ENCODE measurements at places on chromosomes 2 and 18.

DNA sequence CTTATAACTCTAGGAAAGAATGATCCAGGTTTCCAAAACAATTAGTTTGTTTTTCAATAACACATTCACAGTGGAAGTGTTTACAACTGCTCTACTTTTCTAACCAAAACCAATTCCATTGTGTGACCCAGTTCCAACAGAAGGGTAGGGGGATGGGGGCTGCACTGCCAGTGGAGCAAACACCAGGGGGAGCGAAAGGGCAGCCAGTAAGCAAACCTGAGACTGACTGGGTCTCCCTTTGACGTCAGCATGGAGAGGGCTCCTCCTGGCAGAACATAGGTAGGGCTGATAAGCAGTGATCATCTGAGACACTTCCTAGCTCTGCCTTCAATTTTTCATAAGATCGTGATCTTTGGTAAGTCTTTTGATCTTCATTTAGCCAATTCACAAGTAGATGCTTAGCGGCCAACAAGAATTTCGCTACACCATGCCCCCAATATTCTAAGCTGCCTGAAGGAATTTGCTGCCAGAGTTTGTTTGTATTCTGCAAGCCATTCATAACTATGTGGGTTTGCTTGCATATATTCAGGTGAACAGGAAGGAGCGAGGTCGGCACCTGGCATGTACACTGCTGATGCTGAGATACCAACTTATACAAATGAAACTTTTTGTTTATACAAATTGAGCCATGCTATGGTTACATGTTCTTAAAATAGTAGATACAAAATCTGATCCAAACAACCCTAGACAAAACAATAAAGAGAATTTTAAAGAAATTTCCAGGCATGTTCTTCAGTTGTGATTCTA, 45.9 kb downstream of the ST6GAL2 start:
- no peak for DNase-seq

- DNase-seq = no peak
Measured at GRCh38 chr18:54999016-54999415, 39.8 kb upstream of the CCDC68 start.

DNA sequence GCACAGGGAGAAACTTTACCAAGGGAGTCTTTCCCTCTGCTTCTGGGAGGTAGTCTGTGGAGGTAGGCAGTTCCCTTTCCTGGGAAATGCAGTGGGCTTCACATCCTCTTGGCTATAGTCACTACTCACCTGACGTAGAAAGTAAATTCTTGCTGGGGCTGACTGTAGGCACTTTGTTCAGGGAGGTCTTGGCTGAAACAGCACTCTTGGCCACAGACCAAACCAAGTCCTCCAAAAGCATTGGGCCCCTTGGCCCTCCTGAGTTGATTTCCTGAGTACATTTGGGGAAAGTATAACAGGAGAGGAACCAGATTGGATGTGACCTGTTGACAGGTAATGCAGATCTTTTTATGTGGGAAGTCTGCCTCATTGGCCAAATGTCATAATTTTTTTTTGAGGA, 108.9 kb downstream of the MGAT5 start:
- DNase-seq = no peak

- no peak for DNase-seq
Measured at GRCh38 chr18:64436111-64436510, 287.2 kb upstream of the LINC00305 start.

DNA sequence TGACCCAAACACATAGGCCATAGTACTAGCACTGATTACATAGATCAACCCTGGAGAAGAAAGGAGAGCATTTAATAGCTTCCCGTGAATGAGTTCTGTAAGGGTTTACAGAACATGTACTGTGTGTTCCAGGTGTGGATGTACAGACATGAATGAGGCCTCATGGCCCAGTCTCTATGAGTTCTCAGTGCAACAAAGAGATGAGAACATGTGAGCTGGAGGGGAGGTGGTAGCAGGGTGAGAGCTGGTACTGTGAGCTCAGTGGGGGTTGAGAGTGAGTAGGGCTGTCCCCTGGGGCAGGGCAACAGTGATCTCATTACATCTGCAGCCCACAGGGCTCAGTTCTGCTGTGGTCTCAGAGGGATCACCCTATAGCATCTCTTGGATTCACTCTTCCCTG, 42.6 kb upstream of the SPRED2 start:
- no peak for DNase-seq

GRCh38 chr2:30366199-30366691, 80.8 kb upstream of the LCLAT1 start:
- no peak for DNase-seq

DNA sequence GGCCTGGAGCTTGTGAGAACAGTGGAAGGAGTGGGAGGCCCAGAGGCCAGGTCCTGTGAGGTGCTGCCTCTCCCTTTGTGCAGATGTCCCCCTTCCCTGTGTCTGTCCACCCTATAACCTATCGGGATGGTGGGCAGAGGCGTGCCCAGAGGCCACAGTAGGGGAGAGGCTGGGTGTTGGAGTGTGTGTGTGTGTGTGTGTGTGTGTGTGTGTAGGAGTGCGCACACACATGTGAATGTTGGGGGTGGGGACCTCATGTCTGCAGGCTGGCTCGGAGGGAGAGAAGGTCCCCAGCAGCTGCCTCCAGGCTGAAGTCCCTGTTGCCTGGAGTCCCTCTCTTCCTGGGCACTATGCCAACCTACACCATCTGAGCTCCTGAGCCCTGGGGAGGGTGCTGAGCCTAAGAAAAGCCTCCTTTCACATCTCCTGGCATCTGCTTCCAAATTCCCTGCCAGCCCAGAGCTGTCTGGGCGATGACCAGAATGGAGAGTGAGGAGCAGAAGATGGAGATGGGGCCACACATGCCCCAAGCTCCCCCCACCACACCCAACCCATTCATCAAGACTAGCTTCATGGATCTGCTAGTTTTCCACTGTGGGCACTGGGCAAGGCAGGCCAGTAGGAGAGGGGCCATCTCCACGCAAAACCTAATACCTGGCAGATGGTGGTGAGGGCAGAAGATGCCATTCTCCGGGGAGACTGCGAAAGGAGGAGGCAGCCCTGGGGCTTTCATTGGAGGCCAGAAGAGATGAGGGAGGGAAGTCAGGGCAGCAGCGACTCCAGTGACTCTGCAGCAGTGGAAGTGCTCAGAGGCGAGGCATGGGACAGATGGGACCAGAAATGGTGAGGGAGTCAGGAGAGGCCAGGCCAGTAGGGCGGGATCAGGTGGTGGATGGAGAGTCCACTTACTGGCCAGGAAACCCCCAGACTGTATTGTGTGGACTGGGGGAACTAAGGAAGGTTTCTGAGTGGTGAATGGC, 20.3 kb downstream of the KCNK3 start:
- DNase-seq = no peak

- DNase-seq = no peak
Measured at GRCh38 chr18:8034674-8035073, 467.6 kb downstream of the PTPRM start.

DNA sequence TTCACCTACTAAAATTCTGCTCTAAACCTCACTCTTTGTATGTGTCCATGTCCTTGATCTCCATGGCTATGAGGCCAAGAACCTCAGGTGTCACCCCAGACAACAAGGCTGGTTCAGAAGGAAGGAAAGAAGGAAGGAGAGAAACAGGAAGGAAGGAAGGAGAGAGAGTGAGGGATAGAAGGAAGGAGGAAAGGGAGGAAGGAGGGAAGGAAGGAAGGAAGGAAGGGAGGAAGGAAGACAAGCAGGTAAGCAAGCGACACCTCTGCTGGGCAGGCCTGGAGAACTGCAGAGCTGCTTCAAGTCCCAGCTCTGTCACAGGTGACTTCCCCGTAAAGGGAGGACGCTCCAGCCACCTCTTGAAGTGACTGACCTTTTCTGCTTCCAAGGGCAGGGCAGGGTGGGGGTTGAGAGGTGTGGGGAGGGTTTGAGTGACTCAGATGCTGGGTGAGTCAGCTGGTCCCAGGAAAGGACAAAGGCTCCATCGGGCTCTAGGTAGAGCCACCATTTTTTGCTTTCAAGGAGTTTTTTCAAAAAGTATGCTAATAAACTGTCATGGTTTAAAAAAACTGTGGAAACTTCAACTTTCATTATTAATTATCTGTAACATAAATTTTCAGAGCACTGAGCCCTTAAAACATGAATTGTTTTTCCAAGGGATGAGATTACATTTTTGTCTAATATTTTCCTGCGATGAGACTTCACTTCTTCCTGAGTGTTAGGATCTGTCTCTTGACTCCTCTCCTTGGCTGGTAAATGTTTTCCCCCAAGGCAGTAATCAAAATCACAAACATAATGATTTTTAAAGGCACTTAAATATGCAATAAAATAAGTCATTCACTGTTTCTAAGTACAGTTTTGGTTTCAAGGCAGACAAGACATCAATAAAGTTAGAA, 90.1 kb upstream of the L3MBTL4 start:
- DNase-seq = no peak

- no peak for DNase-seq
Measured at GRCh38 chr2:120476141-120476540, 130.2 kb downstream of the INHBB start.

GRCh38 chr2:67782443-67782842, 280.4 kb downstream of the C1D start:
- DNase-seq = no peak

GRCh38 chr2:174031226-174031625, 66.1 kb upstream of the SP3 start:
- no peak for DNase-seq

DNA sequence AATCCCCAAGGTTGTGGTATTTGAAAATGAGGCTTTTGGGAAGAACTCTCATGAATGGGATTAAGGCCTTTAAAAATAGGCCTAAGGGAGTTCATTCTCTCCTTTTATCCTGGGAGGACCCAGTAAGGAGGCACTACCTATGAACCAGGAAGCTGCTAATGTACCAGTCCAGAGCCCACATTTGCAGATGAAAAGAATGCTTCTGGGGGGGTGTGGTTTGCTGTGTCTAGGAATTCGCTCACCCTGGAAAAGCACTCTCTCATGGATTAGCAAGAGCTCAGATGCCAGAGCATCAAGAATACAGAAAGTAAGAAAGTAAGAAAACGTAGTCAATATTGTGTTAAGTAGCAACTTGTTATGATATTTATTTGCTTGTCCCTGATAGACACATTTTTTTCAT, 785.7 kb upstream of the GYPC start:
- DNase-seq = no peak

DNA sequence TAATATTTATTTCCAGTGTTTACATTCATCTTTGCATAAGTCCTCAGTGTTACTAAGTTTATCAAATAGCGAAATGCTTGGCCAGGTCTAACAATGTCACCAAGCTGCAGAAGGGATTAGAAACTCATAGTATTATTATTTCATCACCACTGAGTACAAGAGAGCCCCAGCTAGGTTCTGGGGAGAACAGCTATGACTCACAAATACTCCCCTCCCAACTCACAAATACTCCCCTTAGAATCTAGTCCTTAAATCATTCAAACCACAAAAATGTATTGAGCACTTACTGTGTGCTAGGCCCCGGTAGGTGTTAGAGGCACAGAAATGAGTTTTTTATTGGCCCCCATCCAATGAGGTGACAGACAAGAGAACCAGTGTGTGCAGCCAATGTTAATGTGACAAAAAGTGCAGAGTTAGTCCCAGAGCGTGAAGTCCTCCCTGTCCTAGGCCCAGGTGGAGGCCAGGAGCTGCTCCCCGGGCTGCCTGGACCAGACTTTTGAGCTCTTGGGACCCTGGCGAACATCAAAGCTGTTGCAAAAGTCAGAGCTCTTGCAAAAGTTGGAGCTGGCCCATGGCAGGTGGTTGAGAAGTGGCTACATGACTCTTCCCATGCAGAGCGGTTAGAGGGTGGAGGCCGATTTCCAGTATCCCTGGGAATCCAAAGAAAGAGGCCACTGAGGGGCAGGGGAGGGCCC, 9.8 kb downstream of the STEAP3 start:
- peak; percentile 91 for DNase-seq

- no peak for DNase-seq
Measured at GRCh38 chr2:47078541-47079482, 76.3 kb downstream of the STPG4 start.

Measured in HS-27A (cell line).